ENCODE measurements at places on chromosomes 1 and 21.

GRCh38 chr1:19809044-19809750 lies 5.9 kb downstream of the RNF186 start:
- no peak for DNase-seq

GRCh38 chr1:50570066-50570468 lies 146.8 kb upstream of the DMRTA2 start:
- peak; percentile 8 for DNase-seq

DNA sequence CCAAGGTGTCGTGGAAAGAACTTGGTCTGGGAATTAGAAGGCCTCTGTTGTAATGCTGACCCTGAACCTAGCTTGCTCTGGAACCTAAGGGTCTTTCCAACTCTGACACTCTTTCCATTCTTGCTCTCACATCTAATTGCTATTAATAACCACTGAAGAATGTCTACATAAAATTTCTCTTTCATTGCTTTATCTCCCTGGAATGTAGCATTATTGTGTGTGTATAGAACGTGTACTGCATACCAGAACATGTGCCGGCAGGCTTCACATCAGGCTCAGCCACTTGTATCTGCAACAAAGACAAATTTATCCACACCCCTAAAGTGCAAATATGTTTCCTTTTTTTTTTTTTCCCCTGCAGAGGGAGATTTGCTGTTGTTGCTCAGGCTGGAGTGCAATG lies 13.9 kb upstream of the LAX1 start:
- peak; percentile 90 for DNase-seq

- DNase-seq = no peak
Observed at GRCh38 chr1:10688409-10688786, 108.0 kb downstream of the CASZ1 start.

- no peak for DNase-seq
Observed at GRCh38 chr21:37208741-37209225, 58.4 kb downstream of the VPS26C start.

- peak; percentile 44 for DNase-seq
Observed at GRCh38 chr1:247228133-247228532, 27.7 kb upstream of the VN1R5 start.

DNA sequence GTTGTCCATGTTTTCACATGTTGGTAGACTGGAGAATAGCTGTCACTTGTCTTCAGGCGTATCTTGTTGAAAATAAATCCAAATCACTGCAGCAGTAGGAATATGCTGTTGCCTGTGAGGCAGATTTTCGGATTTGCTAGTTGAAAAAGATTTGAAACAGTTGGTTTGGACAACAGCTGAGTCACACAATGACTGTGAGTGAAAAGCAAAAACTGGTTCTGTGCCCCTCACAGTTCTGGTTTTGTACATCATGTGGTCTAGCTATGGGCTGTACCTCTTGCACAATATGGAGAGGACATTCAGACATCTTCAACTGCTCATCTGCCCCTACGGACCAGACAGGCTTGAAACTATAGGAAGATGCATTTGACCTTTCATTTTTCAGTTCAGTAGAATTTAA lies 1.8 kb downstream of the ARF1 start:
- peak; percentile 82 for DNase-seq

DNA sequence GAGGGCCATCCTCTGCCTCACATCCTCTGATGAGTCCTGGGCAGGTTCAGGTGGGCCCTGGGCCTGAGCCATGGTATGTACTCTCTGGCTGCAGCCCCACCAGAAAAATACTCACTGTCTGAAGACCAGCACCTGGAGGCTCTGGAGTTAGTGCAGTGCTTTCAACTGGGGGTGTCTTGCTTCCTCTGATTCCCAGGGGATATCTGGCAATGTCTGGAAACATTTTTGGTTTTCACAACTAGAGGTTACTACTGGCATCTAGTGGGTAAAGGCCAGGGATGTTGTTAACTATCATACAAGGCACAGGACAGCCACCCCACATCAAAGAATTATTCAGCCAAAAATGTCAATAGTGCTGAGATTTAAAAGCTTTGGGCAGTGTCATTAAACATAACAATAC lies 152.7 kb downstream of the HIVEP3 start:
- no peak for DNase-seq

- no peak for DNase-seq
Observed at GRCh38 chr1:64363111-64363510, 106.8 kb upstream of the CACHD1 start.

DNA sequence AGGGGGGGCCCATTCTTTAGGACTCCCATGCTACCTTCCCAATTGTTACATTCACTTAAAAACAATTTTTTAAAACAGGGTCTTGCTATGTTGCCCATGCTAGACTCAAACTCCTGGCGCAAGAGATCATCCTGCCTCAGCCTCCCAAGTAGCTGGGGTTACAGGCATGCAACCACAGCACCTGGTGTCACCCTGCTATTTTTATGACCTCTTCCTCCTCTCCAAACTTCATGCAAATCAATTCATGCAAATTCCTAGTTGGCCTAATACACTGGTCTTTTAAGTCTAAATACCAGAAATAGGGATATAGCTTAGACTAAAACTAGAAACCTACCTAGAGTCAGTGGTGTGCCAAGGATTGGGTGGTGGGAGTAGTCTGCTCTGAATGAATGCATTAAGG lies 30.1 kb downstream of the CDKN2C start:
- DNase-seq = no peak

DNA sequence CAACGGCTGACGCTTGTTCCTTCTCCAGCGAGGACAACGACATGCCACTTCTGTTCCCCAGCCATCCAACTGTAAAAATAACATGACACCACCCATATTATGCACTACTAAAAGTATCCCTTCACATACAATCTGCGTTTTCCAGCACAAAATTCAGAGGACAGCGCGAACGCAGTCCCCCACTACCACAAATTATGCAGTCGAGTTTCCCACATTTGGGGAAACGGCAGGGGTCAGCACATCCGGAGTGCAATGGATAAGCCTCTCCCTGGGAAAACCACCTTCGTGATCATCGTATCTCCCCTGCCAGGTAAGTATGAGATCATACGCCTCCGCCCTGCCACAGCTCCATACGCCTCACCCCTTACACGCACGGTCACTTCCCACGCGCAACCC lies 120.9 kb downstream of the PPIAL4G start:
- DNase-seq = no peak

DNA sequence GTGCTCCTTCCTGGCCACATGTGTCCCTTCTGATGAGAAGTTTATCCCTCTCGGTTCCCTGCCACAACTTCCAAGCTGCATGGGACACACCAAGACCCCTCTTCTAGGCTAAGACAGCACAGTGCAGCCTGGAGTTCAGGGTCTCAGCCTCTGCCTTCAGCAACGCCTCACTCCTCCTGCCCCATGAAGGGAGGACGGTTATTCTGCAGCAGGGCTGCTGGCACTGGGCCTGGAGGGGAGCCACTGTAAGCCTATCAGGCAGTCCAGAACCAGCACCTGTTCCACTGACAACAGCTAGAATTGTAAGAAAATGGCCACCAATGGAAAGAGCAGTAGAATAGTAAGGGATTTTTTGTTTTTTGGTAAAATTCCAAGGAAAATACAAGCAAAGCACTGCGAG lies 72.3 kb downstream of the GALNT2 start:
- DNase-seq = no peak

DNA sequence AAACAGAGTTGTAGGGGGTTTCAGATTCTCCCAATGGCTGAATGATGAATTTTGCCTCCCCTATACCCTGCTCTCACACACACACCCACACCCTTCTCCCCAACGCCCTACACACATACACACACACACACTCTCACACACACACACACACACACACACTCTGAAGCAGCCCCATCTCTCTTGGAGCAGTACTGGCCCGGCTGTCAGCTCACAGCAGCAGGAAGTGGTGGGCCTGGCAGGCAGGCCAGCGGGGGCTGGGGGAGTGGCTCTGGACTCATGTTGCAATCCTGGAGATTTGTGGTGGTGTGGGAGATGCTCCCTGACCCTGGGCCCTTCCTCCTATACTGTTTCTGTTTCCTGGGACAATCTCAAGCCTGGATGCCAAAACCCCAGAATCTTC lies 2.2 kb downstream of the IKBKE start:
- peak; percentile 86 for DNase-seq

- DNase-seq = peak; percentile 72
Observed at GRCh38 chr1:115727706-115728249, 40.7 kb downstream of the CASQ2 start.

- DNase-seq = no peak
Observed at GRCh38 chr1:41889506-41890414, 29.0 kb downstream of the HIVEP3 start.

DNA sequence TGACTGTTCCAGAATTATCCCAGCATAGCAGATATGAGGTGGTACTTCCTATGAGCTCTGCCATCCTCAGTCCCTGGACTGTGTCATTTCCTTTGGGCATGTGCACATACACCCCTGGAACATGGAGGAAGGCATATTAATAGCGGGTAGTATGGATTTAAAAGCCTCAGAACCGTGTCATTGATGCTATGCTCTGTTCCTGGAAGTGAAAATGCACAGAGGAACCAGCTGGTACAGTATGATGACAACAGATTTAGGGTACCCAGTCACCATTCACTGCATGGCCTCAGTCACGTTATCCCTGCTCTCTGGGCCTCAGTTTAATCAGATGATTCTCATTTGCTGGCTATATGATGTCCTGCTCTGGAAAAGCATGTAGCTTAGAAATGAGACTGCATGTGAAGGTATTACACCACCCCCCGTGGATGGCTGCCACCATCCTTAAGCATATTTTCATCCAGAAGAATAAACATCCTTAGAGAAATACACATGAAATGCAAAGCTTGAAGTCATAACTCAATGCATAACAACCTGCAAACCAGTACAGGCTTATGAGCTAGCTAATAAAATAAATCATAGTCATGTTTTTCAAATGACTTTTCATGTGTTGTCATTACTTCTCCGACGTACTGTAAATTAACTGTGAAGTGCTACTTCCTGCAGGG lies 37.8 kb downstream of the SETD4 start:
- DNase-seq = peak; percentile 45

- no peak for DNase-seq
Observed at GRCh38 chr1:83960669-83961277, 38.2 kb downstream of the TTLL7 start.

- DNase-seq = no peak
Observed at GRCh38 chr1:20729155-20729931, 3.2 kb downstream of the SH2D5 start.

DNA sequence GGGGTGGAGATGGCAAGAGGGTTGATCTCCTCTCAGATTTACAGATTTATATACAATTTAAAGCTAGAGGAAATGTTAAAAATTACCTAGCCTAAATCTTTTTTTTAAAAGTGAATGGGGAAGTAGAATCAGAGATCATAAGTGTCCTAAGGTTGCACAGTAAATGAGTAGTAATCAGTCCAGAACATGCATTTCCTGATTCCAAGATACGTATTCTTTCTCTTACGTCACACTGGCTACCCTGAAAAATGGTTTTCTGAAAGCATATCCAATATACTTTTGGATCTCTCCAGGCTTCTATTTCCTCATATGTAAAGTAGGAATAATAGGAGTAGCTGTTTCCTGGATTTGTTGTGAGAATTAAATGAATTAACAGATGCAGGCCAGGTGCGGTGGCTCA lies 11.7 kb downstream of the GADD45A start:
- DNase-seq = no peak

GRCh38 chr21:42850866-42851391 lies 28.4 kb downstream of the WDR4 start:
- no peak for DNase-seq

DNA sequence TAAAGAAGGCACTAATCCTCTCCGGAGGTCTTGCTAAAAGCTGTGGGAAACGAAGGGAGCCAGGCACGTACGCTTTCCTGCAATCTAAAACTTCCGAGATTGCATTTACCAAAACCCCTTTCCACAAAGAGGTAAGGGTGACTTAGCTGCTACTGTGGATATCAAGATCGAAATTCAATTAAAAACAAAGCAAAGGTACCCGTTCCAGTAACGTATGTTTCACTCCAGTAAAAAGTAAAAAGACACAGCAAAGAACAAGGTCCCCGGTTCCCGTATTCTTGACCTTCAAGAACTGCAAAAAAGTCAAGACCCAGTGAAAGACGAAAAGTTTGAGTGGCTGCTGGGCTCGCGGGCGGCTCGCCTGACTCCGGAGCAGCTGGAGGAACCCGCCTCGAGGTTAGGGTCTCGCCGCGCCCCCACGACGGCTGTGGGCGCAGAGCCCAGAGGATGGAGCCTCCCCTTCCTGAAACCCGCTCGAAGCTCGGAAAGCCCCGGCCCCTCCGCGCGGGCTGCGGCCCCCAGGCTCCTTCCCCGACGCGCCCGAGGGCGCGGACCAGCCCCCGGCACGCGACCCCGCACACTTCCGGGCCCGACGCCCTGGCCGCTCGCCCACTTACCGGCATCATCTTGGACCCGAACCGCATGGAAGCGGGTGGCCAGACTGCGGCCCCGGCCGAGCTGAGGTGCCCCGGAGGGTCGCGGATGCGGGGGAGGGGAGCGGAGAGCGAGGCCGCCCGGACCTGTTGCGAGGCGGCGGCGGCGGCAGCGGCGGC lies 524 bp downstream of the TP53BP2 start:
- peak; percentile 66 for DNase-seq

GRCh38 chr1:25026730-25027450 lies 96.8 kb upstream of the RUNX3 start:
- DNase-seq = peak; percentile 27

GRCh38 chr1:184212649-184213314 lies 161.3 kb downstream of the TSEN15 start:
- peak; percentile 96 for DNase-seq

DNA sequence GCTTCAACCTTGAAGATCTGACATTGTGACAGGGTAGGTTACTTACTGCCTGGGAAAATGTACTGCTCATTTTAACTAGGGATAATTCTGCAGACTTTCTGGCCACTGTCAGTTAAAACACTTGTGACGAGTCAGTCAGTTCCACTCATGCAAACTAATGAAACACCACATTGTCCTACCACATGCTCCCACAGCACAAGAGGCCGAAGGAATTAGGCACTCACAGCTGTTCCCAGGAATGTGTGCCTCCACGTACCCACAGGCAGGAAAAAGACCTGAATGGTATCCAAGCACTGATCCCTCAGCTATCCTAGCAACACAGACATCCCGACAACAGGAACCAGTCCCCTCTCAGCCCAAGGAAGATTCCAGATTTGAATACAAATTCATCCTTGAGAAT lies 12.3 kb downstream of the BCAR3 start:
- DNase-seq = peak; percentile 66

- DNase-seq = peak; percentile 61
Observed at GRCh38 chr1:6625584-6626149, 999 bp downstream of the THAP3 start.

DNA sequence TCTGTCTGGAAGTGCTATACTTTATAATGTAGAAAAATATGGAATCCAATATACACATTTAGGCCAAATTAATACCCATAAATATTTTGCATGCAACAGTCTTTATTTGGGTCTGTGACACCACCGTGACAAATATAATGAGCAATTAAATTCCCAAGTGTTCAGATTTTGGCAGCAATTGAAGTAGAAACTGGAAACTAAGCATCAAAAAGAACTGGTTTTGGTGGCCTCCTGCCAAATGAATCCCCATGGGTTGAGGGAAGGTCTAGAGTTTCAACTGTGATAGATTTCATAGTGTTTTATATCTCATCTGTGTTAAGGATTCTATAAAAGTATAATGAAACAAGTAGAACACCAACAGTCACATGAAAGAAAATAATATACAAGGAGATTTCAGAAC lies 88.4 kb downstream of the DPYD start:
- DNase-seq = peak; percentile 5
